Cortex of kidney (tissue), 1 donor: ENCODE measurements at places on chromosomes 7 and 10.

DNA sequence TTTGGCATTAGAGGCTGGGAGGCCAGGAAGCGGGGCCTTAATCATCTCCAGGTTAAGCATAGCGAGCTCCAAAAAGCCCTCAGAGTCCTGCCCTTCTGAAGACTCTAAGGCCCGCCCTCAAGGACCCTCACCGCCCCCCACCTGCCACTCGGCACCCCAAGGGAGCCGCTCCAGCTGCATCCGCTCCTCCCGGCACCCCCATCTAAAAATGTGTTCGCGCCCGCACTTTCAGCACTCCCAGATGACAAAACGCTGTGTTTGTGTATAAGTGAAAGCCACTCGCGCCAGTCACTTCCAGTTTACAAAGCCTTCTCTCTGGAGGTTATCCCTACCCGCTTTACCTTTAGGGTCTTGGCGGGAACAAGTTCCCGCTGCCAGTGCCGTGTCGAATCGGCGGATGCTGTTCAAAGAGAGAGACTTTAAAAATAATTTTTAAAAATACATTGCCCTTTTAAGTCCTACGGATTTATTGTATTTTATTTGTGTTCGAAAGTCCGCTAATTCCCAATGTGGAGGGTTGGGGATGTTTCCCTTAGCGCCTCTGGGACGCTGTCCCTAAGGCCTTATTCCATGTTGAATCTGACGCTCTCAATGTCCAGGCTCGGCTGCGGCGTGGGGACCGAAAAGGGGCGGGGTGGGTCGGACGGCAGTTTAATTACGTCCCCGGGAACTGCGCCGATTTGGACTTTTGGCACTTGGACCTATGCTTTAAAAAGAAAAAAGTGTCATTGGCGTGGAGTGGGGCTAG is at the start of the genes DCLRE1A and NHLRC2:
Gene DCLRE1A, minus strand, starts transcription at position 70 of the 748 bp plus-strand sequence. CDS start 900 bp downstream, outside the sequence.
Gene NHLRC2, plus strand, starts transcription at position 649 of the 748 bp plus-strand sequence. CDS start 212 bp downstream, outside the sequence.
- DNase-seq, result no peak

- DNase-seq, result no peak
Measured at GRCh38 chr7:40802497-40802896, 667.7 kb downstream of the SUGCT start.

DNA sequence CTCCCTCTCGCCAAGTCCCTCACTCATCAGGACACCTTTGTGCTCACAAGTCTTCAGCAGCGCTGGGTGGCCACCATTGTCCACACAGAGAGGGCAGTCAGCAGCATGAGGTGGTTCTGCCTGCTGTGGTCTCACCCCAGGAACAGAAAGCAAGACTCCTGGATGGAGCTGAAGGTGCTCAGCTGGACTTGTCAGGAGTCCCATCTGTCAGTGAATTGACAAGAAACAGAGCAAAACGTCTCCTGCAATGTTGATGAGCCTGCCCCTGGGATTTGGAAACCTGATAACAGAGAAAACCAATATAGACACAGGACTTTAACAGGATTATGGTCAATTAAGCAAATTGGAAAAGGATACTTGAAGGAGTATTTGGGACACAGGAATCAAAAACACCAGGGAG is 122.2 kb upstream of the PRSS58 start:
- DNase-seq, result no peak

DNA sequence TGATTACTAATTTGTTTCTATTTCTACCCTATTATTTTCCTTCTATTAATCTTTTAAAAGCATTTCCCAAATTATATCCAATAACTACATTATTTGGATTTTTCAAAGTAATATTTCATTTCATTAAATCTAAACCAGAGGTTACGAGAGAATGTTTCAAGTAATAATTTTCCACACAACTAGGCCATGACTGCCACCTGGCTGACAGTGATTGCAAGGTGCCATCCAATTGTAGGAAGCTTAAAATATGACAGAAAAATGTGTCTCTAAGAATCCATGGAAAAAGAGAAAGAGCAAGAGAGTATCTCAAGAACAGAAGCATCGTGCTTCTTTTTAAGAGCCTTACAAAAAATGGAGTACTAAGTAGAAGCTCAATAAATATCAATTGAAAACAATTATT is 48.7 kb downstream of the TPK1 start:
- DNase-seq, result no peak

GRCh38 chr10:108360187-108360586 is 1195.7 kb upstream of the SORCS1 start:
- DNase-seq, result no peak

DNA sequence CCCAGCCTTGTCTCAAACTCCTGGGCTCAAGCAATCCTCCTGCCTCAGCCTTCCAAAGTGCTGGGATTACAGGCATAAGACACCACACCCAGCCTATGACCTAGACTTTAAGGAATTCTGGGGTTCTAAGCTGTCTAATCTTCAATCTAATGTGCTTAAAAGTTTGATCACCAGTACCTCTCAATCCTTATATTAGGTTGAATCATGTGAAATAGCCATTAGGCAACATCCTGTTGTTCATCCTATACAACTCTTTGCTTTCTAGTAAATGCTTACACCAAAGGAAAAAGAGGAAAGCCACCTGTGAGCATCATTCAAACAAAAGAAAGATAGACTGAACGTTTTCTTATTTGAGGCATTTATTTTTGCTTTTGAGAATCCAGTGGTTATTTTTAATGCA is 56.0 kb downstream of the ATOH7 start:
- no peak for DNase-seq

DNA sequence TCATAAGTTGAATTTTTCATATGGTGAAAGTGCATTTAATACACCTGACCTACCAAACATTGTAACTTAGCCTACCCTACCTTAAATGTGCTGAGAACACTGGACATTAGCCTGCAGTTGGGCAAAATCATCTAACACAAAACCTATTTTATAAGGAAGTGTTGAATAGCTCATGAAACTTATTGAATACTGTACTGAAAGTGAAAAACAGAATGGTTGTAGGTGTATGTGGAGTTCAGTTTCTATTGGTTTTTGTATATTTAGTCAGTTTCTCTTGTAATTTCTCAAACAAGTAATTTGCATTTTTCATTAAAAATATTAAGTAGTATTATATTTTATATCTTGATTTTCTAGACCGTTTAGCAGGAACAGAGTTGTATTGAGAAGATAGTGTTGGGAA is 15.3 kb downstream of the CCDC7 start:
- no peak for DNase-seq

DNA sequence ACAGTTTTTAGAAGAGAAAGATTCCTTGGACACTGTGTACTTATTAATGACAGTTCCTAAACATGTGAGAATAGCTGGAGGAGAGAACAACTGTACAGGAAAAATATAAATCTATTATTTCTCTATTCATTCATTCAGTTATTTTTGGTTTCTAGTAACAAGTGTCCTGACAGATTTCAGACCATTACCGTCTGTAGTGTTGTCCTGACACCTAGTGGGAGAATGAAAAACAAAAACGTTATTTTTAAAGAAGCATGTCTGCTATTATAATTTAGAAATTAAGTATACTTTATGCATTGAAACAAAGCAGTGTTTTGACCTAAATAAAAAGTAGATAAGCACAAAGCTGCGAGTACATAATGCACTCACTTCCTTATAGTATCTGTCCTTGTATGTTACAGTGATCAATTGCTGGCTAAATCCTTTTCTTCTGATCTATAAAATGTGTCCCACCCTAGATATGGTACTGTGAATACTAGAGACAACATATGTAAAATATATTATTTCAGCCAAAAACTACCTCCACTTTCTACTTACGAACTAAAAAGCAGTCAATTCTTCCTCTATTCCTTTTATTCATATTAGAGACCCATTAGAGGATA is 575.6 kb downstream of the ARL4A start:
- DNase-seq, result no peak

GRCh38 chr7:33807155-33807530 is 98.2 kb upstream of the BMPER start:
- no peak for DNase-seq

DNA sequence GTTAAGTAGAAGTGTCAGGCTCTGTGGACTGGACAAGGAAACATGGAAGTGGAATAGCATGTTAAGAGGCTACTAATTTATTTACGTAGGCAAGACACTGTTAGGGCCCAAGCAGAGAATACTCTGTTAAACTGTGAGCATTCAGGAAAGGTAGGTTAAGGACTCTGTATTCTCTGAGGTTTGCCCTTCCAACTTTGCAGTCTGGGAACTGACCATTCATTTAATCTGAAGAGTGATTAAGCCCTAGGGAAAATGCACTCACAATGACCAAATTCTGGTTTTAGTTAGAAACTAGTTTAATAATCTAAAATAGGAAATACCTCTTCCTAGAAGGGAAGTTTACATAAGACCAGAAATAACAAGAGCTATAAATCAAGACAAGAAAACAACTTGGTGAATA is 266.6 kb downstream of the SUGCT start:
- DNase-seq, result no peak

- DNase-seq, result no peak
Measured at GRCh38 chr10:21032587-21033319, 135.6 kb upstream of the NEBL start.

DNA sequence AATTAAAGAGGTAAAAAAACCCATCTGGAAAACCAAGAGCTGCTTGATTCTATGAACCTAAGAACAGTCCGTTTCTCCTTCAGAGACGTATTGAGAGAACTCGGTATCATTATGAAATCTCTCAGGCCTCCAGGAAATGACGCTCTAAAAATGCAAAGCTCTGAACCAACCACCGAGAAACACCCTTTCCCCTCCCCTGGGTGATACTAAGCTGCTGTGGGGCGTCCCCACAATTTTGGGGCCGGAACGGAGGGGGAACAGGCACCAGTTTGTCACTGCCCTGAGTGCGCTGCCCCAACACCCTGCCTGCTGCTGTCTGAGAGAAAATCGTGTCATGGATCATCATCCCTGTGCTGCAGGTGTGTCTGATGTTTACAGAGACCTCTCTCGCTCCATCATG is 509.5 kb downstream of the DNAJB6 start:
- DNase-seq, result no peak

DNA sequence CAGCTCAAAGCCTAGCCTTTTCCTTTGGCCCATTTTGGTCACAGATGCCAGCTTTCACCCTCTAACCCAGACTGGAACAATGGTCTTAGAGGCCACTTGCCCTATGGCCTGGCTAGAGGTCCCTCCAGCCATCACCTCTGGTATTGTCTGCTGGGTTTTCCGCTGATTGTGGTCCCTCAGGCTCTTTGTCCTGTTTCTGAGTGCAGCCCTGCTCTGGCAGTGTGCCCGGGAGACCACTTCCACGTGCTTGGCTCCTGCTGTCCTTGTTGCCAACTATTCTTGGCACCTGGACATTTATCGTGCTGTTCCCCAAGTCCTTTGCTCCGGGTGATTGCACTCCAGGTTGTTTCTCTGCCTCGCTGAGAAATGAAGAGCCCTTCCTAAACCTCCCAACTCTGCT is 53.3 kb upstream of the FAM180A start:
- no peak for DNase-seq

- DNase-seq, result no peak
Measured at GRCh38 chr10:106836933-106837663, 327.4 kb downstream of the SORCS1 start.

DNA sequence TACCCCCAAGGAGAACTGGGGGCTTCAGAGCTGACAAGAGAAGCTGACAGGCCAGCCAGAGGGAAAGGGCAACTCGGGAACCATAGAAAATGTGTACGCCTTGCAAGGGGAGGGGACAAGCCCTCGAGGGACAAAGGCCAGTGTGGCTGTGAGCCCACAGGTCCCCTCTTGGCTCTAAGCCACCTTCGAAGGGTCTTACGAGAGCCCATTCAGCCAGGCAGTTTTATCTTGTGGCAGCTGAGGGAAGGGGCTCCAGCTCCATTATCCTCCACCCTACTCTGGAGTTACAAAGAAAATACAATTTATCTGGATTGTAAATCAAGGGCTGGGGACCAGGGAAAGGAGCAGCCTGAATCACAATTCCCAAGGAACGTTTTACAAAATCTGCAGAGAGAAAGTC is 159.5 kb upstream of the ZMIZ1 start:
- DNase-seq, result no peak
